ENCODE measurements at places on chromosomes 12 and 14.

DNA sequence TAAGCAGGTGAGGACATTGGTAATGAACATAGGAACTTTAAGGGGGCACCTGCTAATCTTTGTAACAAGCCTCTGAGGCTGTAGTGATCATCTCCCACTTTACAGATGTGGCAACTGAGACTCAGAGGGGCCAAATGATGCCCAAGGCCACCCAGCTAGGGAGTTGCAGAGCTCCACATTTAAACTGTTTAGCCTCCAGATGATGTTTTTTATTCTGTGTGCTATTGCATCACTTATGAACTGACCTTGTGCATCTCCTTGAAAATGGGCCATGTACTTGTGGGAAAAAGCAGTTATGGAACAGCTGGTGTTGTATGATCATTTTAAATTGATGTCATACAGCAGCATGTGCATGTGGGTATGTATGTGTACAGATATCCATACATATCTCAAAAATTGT, 41.4 kb downstream of the TPCN1 start:
- DNase-seq = no peak

DNA sequence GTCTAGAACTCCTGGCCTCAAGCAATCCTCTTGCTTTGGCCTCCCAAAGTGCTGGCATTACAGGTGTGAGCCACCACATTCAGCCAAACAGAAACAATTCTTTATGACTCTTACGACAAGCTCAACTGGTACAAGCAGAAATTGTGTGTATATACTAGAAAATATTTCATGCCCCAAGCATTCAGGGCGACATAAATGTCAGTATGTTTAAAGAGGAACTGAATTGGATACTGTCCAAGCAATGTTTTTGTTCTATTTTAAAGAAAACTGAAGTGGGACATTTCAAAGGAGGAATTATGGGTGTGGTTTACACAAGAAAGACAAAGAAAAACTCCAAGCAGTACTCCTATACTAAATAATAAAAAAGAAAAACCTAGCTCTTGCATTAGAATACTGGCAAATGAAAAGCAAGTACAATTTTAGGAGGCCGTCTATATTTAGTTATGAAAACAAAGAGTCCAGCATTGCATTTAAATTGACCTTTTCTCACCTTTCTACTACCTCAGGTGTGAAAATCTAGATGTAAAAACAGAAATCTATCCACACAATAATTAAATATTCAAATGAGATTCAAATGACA, 48.9 kb downstream of the PPP1R12A start:
- no peak for DNase-seq

DNA sequence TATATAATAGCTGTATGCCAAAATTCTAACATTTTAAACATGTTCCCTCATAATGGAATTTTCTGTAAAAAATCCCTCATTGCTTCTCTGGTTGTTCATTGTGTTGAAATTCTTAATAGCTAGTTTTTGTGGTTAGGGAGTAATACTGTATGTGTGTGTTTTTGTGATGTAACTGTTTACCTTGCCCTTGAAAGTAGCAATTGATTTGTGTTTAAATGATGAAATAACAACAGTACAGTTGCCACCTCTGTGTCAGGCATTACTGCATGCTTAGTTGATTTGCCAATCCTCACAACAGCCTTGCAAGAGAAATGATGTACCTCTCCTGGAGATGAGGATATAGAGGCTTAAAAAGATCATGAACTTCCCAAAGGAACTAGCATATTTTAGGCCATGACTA, 94.9 kb downstream of the DAAM1 start:
- no peak for DNase-seq

DNA sequence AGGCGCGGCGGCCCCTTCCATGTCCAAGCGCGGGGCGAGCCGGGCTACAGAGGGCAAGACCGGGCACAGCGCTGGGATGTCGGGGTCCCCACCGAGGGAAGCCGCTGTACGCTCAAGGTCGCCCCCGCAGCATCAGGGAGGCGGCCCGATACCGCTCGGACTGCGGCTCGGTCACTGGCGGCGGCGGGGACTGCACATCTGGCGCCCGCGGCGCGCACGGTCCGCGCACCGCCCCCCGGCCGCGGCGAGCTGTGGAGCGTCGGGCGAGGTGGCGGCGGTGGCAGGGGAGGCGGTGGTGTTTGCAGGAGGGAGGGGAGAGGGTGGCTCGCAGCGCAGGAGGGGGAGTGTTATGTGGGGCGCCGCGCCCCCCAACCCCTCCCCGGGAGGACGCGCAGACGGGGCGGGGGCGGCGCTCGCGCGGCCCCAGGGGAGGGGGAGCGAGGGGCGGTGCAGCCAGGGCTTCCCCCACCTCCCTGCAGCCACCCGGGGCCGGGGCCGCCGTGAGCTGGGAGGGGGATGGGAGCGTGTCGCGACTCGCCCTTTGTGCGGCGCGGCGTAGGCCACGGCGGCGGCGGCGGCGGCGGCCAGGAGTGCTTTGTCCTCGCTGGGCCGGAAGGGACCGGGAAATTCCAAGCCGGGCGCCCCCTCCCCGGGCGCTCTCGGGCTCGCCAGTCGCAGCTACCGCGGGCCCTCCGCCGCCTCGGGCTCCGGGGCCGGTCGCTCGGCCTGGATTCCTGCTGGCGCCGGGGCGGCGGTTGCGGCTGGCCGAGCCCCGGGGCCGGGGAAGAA, at the start of gene NUAK1:
NUAK1 (minus strand) TSS at position 322 of the 789 bp plus-strand sequence; CDS start at position 21, 301 bp downstream.
- DNase-seq = peak; percentile 61

DNA sequence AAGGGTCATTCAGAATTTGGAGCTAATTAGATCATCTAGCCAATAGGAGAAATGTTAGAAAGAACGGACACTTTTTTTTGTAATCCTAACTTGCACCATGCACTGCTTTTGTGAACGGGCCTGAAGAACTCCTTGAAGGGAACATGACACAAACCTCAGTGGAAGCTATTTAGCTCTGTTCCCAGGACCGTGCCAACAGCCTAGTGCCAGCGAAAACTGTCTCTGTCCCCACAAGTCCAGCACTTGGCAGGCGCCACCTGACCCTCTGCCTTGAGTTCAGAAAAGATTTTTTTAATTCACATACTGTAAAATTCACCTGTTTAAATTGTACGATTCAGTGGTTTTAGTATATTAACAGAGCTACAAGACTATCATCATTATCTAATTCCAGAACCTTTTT, 31.3 kb upstream of the KCNA5 start:
- no peak for DNase-seq

DNA sequence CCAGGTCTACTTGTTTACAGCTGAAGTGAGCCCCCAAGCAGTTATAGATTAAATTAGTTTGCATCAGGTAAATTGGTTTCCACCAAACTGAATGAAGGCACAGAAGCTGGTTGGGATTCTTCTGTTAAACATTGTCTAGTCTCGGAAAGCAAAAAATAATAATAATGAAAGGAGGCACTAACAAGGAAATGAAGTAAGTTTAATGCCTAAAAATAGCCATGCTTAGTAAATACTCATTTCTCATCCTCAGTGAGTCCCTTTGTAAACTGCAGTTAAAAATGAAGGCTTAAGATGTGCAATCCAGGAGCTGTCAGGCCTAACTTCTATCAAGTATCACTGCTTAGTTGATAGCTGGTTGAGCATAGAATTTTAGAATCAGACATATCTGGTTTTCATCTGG, 113.5 kb downstream of the BTG1 start:
- no peak for DNase-seq

GRCh38 chr14:100297320-100298300, 8.6 kb downstream of the SLC25A29 start:
- no peak for DNase-seq

DNA sequence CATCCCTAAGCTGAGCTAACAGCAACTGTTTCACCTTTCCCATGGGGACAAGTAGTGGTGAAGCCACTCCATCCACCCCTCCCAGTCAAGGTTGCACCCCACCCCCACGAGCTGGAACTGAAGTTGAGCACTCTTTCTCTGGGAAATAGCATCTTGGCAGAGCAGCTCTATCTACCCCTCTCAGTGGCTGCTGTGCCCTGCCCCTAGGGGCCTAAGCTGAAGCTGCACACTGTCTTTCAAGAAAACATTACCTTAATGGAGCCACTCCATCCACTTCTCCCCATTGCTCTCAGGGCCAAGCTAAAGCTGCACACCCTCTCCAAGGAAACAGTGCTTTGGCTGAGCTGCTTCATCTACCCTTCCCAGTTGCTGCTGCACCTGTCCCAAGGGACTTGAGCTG, 170.6 kb upstream of the CCDC196 start:
- DNase-seq = no peak

- DNase-seq = no peak
Measured at GRCh38 chr12:119589097-119589496, 4.5 kb upstream of the TMEM233 start.

DNA sequence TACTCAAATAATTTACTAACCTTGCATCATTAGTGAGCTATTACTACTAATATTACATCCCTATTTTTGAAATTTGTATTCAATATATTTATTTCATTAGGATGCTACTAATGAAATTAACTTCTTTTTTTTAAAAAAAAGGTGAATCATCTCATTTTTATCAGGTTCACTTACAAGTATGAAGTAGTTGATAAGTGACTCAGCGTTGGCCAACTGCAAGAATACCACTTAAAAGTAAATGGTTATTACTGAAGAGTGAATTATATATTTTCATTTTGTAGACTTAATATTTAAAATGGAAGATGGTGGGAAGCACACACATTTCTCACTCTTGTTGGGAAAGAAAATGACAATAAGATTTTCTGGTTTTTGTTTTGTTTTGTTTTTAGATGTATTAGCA, 19.6 kb downstream of the OR4N2 start:
- DNase-seq = no peak

- DNase-seq = peak; percentile 98
Measured at GRCh38 chr12:114933428-114934160, 249.6 kb upstream of the TBX3 start.

DNA sequence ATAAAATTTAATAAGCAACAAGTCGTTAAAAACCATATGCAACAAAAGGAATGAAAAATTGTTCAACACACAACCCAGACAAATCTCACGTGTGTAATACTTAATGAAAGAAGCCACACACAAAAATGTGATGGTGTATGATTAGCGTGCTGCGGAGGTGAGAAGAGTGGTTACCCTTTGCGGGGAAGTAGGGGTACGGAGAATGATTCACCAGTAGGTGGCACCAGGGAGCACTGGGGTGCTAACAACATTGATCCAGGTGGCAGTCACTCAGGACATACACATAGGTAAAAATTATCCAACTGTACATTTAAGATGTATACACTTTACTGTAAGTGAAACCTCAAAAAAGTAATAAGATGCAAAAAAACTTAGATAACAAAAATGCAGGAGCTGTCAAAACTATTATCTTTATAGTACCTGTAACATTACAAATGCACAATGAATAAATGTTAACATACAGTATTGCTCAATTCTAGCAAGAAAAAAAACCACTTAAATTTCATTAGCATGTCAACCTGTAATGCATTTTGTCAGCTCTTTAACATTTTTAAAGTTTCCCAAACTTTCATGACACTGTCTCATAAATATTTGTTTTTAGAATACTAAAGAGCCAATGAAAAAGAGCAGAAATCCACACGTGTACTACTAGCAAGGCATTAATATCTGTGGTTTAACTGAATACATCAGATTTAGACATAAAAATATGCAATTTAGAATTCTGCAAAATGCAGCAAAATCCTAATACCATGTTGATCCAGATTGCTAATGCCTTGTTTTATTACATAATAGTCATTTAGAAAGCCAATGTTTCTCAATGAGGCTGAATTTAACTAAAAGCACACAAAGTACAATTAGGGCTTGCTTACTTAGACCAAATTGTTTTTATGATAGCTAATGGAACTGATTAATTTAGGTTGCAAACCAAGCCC, 46.7 kb downstream of the TMCC3 start:
- DNase-seq = no peak

GRCh38 chr14:94612174-94612573, at the start of gene SERPINA3:
SERPINA3 (plus strand) TSS chr14:94612391; CDS start chr14:94614442, 2,051 bp downstream.
- DNase-seq = no peak

DNA sequence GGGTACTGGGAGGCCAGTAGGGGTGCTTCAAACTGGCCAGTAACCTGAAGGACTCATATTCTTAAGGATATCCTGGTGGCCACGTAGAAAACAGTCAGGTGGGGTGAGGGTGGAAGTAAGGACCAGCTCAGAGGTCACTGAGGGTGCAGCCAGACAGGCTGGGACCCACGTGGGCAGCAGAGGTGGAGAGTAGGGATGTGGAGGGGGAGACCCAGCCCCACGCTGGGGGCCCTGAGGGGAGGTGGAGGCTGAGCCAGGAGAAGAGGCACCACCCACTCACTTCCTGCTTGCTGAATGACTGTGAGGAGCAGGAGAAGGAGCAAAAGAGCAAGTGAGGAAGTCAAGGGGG, 12.6 kb upstream of the SERPINA3 start:
- DNase-seq = peak; percentile 41

DNA sequence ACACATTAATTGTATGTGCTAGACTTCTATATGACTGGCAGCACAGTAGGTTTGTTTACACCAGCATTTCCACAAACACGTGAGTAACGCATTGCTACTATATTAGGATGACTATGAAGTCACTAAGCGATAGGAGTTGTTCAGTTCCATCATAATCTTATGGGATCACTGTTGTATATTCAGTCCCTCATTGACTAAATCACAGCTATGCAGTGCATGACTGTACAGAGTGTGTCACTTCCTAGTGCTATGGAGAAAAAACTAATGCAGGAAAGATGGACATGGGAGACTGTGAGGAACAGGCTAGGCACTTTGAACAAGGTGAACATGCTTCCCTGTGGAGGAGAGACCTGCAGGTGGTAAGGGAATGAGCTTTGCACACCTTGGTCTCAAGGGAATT, 259.8 kb downstream of the NUAK1 start:
- DNase-seq = no peak

- DNase-seq = no peak
Measured at GRCh38 chr12:2687058-2687457, 107.7 kb upstream of the FKBP4 start.

DNA sequence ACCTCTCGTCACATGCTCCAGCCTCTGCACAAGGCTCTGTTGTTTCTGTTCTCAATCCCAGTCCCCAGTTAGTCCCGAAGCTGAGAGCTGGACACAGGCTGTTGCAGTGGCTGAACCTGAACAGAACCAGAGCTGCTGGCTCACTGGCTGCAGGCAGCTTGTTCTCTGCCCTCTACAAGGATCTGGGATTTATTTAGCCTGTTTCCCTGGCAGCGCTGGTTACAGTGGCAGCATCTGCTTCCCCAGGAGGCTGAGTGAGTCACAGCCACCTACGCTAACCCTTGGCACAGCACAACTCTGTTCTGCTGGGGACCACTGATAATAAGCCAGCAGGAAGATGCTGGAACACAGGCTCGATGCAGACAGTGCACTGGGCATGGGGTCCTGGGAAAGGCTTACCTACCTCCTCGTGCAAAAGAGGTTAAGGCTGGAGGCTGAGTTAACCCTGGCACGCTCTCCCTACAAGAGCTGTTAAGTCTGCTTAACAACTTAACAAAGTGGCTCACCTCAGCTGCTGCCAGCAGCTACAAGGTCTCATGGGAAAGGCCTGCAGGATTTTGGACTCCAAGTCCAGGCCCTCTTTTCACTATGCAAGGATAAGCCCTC, 299.6 kb downstream of the PCNX1 start:
- peak; percentile 12 for DNase-seq
